AG08395 (cell line): ENCODE measurements at places on chromosomes 3 and 15.

DNA sequence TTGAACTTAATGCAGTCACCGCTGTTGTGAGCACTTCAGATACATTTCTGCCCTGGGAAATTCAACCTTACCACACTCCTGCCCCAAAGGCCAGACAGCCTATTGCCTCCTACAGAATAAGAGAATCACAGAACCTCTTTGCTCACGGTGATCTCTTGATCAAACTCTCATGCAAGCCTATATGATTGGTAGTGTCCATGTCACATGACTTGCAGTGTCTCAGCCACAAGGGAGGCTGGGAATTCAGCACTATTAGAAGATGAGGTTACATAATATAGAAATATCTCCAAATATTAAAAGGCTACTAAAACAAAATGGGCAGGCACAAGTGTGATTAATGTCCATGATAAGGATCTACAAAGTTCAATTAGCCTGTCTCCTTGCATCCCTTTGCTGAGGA is 3.8 kb upstream of the PCOLCE2 start:
- DNase-seq = no peak

DNA sequence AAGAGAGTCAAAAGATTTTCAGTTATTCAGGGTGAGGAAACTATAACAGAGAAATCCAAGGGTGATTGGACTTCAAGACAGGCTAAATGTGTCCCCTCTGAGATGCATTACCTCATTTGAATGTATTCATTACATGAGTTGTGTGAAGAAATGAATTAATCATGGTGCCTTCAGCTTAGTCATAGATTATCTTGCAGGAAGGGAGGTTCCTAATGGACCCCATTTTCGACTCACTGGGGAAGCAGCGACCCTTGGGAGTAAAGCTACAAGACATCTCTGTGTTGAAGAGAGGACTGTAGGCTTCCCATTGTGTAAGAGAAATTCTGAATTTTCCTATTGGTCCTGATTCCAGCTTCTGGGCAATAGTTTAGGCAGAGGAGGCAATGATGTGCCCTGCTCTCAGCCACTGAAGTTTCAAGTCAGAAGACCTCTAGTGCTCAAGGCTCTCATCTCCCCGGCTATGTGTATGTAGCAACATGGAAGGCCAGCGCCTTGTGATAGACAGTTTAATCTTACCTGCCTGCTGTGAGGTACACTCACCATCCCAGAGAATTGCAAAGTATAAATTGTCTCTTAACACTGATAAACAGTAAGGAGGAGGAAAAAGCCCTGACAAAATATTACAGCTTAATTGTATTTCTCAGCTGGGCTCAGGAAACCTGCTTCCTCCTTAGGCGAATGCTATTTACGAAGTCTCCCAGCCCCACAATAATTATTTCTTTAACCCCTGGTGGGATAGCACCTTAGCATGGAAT is 133.8 kb downstream of the PDCD6IP start:
- no peak for DNase-seq

GRCh38 chr3:25572919-25573385 is 91.8 kb downstream of the TOP2B start:
- peak; percentile 16 for DNase-seq

- DNase-seq = no peak
These were observed 37.7 kb downstream of the NCK1 start for GRCh38 chr3:136899622-136900158.

- DNase-seq = no peak
These were observed 45.2 kb downstream of the GHSR start for GRCh38 chr3:172402892-172403643.

DNA sequence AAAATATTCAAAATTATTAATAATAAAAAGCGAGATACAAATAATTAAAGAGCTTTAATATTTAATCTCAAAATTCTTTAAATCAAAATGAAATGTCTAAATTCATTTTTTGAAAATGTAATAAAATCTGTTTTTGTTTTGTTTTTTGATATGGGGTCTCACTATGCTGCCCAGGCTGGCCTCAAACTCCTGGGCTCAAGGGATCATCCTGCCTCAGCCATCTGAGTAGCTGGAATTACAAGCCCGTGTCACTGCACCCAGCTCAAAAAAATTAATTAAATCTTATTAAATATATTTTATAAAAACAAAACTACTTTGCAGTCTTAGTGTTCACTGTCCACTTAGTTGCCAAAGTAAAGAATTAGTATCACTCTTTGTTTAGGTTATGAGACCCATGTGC is 38.4 kb downstream of the FAH start:
- DNase-seq = no peak

- DNase-seq = peak; percentile 12
These were observed 330.5 kb upstream of the KCNMB2 start for GRCh38 chr3:178205740-178206139.

DNA sequence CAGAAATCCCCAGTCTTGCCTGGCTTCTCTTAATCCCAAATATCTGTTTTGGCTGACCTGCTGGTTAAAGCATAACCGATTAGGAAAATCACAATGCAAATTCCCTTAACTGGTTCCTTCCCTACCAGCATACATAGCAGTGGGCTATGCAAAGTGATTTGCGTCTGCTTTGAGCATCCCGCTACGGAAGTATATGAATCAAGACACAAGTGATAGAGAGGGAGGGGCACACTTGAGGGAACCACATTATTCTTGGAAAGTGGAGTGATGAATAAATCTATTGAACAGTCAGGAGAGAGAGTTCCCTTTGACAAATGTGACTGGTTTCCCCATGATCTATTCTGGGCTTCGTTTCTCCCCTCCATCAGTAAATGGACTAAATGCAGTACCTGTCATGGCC is 119.6 kb upstream of the C15orf61 start:
- no peak for DNase-seq

GRCh38 chr3:136956971-136957370 is 812 bp upstream of the IL20RB start:
- no peak for DNase-seq

DNA sequence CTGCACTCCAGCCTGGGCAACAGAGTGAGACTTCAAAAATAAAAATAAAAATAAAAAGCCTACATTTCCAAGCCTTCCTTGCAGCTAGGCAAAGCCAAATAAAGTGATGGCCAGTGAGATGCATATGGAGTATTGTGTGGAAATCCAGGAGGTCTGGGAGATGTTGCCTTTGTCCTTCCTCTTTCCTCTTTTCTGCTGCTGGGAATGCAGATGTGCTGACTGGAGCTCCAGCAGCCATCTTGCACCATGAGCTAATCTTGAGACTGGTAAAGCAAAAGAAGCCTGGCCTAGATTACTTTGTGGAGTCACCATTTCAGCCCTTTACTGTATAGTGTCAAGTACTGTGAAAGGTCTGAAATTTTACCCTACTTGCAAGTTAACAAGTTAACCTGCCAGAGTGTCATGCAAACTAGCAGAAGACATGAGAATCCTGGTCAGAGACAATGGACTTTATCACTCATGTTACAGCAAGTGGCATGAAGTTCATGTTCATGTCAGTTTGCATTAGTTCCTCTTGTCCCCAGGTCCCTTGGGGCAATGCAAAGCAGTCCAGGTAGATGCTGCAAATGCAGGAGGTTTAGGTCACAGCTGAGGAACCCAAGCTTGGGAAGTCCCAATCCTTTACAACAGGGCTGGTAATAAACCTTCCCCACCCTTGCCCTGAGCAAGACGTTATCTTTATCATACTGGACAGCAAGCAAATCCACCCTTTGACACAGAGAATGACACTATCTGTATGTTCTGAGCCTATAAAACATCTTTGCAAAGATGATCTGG is 103.1 kb downstream of the TLE3 start:
- DNase-seq = no peak

DNA sequence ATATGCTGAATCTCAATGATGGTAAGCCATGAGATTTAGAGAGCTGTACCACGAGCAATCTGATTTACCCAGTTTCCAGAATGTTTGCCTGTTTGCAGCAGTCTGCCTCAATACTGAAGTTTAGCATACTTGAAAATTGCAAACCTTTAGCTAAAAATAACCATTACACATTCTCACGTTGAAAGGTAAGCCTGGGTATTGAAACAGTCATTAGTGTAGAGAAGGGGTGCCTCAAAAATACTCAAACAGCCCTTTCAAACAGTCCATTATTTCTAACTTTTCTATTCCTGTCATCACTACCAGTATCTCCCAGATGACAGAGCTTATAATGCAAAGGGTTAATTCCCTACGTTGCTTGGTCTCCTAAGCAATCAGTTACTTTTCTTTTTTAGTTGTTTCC is 111.8 kb upstream of the MBNL1 start:
- no peak for DNase-seq

- no peak for DNase-seq
These were observed 2.8 kb upstream of the CCDC80 start for GRCh38 chr3:112643621-112644240.

DNA sequence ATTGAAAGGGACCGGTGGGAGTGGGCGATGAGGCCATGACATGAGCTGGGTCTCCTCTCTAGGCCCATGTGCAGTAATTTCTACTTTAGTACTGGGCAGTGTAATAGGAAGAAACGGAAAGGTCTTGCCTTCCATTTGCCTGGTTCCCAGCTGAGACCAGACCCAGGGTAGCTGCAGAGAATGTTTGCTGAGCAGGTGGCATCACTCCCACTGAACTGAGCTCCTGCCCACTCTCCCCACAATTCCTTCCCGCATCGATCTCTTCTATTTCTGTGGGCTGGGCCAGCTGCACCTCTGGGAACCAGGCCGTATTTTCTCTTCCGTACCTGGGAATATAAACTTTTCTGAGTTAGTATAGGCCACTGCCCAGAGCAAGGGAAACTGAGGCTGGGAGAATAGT is 15.8 kb downstream of the ESYT3 start:
- DNase-seq = no peak

DNA sequence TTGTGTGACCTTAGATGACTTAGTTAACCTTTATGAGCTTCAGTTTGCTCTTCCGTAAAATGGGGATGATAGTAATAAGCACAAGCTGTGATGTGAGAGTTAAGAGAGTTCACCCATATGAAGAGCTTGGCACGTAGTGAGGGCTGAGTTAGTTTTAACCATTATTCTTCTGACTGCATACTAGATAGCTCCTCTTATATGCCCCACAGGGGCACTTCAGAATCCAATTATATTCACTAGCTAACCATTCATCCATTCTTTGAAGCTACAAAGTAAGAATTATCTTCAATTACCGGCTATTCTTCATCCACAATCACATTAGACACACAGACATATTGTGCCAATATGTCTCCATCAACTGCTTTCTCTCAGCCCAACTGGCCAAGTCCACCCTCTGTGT is 159.0 kb upstream of the STT3B start:
- no peak for DNase-seq

GRCh38 chr3:116808725-116809124 is 99.1 kb downstream of the TUSC7 start:
- DNase-seq = no peak

GRCh38 chr15:63839722-63840121 is 6.0 kb upstream of the HERC1 start:
- DNase-seq = no peak

DNA sequence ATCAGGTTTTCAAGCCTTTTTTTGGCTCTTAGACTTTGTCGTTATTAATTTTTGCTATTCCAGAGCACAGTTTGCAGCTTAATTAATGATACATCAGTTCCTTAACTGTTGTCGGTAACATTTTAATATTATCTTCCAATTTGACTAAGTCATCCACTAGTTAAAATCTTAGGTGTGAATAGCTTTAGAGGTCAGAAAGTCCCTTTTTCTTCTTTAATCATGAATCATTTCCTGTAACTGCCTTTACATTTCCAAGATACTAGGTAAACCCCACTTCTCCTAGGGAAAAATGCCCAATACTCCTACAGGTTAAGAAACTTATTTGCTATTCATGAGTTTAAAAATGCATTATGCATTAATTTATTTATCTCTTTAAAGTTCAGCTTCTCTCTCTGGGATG is 260.9 kb upstream of the CFAP20DC start:
- no peak for DNase-seq

GRCh38 chr3:108123326-108123725 is 32.5 kb upstream of the CD47 start:
- DNase-seq = no peak

DNA sequence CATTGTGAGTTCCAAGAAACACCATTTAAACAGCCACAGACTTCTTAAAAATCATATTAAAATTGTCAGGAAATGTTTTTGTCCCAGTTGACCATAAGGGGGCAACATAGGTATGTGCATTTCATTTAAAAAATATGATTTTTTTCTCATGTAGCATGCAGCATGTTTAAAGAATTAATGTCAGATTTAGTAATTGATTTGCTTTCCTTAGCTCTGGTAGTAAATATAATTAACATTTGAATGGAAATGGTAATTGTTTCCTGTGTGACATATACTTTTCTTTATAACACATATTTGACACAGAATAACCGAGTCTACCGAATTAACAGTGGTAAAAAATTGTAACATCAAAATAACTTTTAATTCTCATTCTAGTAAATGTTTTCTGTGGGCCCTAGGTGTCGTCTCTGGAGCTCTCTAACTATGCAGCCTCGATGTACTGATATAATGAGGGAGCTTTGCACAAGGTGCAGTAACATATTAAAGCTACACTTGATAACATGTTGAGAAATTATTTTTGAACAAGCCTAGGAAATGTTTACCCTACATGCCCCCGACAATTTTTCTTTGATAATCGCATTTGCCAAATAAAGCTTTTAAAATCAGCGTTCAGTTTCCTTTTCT is 34.9 kb downstream of the NXPE3 start:
- peak; percentile 39 for DNase-seq

GRCh38 chr15:53837263-53837662 is 77.8 kb upstream of the WDR72 start:
- no peak for DNase-seq

DNA sequence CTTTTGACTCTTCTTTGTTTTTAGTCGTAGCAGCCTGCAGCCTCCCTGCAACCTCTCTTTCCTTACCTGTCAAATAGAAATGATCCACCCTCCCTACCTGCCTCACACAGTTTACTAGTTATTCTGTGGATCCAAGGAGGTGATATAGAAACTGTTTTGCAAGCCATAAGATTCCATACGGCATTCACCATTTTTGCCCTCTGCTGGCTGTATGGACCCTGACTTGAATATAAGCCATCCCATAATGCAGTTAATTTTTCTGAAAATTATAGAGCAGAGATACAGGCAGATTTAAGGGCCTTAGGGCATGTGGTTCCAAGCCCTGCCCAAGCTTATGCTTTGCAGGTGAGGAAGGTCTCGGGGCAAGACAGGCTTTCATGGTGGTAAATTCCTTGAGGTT is 63.8 kb downstream of the CPN2 start:
- no peak for DNase-seq

DNA sequence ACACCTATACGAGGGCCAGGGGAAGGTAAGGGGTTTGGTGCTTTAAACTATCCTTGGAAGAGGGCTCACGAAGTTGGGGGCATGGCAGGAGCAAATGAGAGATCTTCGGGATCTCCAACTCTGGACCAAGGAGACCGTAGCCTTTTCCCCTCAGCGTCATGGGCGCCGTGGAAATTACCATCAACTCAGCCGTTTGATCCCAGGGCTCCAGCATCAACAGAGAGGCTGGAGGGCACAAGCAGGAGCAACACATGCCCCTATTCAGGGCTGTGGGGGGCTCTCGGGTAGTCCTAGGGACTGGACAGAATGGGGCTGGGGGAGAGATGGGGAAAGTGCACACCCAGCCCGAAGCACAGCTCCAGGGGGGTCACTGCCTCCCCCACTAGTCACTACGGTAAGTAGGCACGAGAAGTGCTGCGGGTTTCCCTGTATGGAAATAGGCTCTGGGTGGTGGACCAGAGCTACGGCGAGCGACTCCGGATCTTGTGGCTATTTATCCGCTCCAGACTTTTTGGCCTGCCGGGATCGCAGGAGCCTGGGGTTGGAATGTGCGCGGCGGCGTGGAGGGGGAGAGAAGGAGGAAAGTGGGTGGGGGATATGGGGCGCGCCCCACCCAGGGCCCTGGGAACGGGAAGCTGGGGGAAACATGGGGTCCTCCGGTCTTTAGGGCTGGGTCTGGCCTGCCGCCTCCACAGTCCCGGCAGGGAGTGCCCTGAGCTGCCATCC is 539 bp upstream of the LAMB2 start:
- DNase-seq = peak; percentile 94
